Peyer's patch (tissue), 4 donors: ENCODE measurements at places on chromosomes 5 and 9.

DNA sequence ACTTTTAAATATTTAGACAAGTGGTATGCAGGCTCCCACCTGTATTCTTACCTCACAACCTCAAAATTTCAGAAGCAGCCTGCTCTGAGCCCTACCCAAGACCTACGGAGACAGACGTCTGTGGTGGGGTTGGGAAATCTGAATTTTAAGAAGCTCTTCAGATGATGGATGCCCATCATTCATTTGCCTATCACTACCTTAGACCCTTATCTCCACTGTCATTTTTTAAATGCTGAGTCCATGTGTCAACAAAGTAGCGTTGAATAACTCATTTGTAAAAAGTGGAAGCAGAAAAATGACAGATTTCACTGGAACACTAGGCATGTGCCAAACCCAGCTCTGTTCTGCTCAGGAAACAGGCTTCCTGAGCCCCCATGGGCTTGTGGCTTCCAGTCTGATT is 85.7 kb downstream of the PDE4D start:
- no peak for DNase-seq

DNA sequence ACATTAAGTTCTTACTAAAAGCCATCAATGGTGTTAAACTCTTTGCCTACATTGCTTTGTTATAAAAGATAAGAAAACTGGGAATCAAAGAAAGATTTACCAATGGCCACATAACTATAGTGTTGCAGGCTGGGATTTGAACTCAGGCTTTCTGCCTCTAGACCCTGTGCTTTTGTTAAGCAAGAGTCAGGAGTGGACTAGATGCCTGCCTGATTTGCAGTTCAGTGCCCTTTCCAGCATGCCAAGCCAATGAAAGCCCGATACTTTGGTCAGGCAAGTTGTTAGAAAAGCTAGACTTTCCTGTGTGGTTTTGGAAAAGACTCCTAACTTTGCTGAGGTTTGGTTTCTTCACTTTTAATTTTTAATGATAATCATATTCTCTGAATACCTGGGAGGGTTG is 21.4 kb upstream of the AGXT2 start:
- no peak for DNase-seq

GRCh38 chr5:86977190-86977589 is 290.5 kb upstream of the RASA1 start:
- no peak for DNase-seq

DNA sequence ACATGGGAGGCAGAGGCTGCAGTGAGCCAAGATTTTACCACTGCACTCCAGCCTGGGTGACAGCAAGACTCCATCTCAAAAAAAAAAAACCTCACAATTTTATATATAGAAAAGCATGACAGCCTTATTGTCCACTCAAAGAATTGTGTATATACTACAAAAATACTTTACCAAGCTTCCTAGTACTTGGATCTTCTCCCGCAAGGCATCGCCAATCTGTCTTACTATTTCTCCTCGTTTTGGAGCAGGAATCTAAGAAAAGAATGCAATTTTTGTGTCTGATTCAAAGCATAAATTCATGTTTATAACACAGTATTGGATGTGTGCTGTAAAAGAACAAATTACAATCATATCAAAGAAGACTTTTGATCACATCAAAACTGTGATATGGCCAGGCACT is 11.3 kb downstream of the ALDH7A1 start:
- no peak for DNase-seq

- no peak for DNase-seq
These were observed 14.6 kb downstream of the FGF1 start for GRCh38 chr5:142671266-142671665.

DNA sequence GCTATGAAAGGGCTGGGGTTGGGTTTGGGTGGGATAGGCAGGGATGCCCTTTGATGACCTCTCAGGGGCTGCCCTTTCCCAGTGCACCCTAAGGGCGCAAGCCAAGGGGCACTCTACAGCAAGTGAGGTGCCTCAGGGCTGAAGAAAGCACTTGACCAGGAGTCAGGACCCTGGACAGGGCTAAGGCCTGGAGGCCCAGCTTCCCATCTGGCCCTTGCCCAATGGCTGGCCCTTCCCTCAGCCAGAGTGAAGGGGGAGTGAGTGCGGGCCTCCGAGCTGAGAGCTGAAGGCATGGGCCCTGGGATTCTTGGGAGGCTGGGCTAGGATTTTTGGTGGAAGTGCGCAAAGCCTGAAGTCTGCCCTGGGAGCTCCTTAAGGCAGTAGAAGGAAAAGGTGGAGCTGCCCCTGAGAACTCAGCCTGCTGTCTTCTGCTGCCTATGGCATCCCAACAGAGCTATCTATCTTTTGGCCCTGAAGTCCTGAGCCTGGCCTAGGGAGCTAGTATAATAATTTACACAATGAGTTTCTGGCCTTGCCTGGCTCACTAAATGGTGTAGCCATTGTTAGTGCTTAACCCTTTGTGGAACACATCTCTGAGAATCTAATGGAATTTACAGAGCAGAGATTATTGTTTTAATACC is 16.4 kb downstream of the JADE2 start:
- no peak for DNase-seq

GRCh38 chr9:95516734-95517558 is at the start of gene PTCH1:
Gene PTCH1, minus strand, starts transcription at chr9:95516971.
- peak; percentile 20 for DNase-seq

GRCh38 chr5:34718516-34718915 is 62.4 kb downstream of the RAI14 start:
- DNase-seq = no peak

GRCh38 chr9:16180546-16180945 is 627.7 kb downstream of the CCDC171 start:
- no peak for DNase-seq

- DNase-seq = no peak
These were observed 78.3 kb upstream of the TNFSF8 start for GRCh38 chr9:115008536-115009270.

DNA sequence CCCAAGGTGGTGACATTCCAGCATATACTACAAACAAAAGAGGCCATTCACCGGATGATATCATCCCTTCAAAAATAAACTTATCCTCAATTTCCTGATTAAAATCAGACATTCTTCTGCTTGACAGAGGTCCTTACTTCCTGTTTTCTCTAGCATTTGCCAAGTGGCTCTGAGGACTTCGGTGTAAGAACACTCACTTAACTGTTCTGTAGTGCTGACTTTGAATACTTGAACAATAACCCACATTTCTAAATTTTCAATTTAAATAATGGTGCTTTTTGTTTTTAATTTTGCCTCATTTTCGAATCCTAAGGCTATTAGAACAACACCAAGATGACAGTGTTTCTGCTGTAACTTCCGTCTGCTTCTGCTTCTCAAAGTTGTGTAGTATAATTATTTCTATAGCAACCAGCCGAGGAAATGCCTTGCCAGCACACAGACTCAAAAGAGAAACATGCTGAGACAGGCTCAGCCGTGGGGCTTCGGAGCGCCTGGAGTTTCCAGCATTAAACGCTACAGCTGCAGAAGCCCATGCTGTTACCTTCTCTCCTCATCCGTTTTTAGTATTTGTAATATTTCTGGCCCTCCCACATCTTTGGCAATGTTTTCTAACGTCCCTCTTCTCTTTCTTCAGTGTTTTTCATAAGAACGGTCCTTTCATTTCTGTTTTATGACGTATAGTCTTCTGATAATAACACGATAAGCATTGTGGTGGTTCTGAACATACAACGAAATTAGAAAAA is 19.5 kb upstream of the ANXA1 start:
- DNase-seq = peak; percentile 81

- no peak for DNase-seq
These were observed 22.9 kb downstream of the CAMSAP1 start for GRCh38 chr9:135884328-135885035.

- DNase-seq = peak; percentile 30
These were observed 21.4 kb upstream of the FLT4 start for GRCh38 chr5:180670586-180671359.

- no peak for DNase-seq
These were observed 291.4 kb upstream of the ISL1 start for GRCh38 chr5:51091816-51092215.

DNA sequence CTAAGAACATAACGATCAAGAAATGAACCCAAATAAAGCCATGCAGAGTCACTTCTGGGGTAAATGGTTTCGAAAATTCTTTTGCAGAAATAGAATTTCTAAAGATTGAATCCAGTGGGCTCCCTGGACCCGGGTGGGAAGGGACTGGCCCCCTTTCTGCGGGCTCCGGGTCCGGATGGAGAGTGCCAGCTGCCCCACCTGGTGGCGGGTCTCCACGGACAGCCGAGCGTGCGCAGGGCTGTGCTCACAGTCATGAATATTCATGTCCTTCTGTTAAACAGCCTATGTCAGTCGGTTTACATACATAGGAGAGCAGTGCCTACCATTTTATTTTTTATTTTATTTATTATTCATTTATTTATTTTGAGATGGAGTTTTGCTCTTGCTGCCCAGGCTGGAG is 4.7 kb upstream of the PPP1R26 start:
- DNase-seq = no peak

DNA sequence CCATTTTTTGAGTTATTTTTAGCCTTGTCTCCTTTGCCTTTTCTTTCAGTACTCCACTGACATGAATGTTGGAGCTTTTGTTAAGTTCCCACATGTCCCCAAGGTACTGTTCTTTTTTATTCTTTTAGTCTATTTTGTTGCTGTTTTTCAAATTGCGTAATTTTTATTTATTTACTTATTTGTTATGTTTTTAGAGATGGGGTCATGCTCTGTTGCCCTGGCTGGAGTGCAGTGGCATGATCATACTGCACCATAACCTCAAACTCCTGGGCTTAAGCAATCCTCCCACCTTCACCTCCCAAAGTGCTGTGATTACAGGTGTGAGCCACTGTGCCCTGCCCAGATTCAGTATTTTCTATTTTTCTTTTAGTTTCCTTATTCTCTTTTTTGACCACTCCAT is 5.4 kb upstream of the PCDHA1 start:
- no peak for DNase-seq

DNA sequence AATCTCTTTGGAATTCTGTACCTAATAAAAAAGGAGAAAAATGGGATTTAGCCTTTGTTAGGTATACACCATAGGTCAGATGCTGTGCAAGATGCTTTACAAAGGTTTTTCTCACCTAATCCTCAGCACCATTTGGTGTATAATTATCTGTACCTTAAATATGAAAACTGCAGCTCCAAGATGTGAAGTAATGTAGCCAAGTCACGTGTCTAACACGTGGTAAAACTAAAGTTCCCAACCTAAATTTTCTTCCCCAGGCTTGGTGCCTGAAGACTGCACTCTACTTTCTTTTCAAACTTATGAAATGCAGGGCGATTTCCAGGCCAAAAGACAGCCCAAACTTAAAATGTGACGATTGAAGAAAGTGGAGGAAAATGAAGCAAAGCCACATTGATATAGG is 125.8 kb downstream of the CDH6 start:
- no peak for DNase-seq
